ENCODE measurements at places on chromosomes 12 and 14. TPM values are rescaled to one million over a fixed set of nuclear protein-coding genes. Genes with fewer than 3 reads are reported as not detected.

DNA sequence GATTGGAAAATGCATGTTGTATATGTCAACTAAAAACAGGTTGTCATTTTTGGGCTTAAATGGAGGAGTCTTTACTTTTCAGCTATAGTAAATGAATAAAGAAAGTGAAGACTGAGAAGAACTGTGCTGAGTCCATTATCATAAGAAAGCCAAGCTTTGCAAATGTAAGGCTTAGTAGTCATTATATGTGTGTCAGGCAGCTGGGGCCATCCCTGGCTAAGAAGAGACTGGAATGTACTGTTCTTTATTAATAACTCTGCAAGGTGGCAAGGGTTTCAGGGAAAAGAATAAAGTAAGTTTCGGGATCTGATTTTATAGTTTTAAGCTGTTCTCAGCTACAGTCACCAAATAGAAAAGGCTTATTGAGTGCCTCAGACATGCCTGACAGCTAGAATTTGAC is 48.7 kb downstream of the SRGAP1 start:
- no peak for DNase-seq

The CCDC197 gene
- not detected for polyA plus RNA-seq

DNA sequence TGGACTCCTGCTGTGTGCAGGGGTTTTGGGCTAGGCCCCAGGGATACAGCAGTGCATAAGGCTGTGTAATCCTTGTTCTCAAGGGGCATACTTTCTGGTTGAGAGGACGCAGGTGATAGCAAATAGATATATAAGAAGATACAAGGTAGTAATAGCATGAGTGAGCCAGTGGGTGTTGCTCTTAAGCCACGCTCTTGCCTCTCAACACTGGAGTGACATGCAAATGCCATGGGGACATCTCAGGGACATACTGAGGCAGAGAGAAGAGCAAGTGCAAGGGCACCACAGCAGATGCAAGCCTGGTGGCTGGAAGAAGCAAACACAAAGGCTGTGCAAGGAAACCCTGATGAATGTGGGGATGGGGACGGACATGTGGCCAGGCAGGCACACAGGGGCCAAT is 223.3 kb downstream of the CHST11 start:
- DNase-seq = no peak

The ARF3 gene
- 91.5 TPM for polyA plus RNA-seq

GRCh38 chr12:107549651-107550480 is 135.7 kb upstream of the PWP1 start:
- DNase-seq = no peak

DNA sequence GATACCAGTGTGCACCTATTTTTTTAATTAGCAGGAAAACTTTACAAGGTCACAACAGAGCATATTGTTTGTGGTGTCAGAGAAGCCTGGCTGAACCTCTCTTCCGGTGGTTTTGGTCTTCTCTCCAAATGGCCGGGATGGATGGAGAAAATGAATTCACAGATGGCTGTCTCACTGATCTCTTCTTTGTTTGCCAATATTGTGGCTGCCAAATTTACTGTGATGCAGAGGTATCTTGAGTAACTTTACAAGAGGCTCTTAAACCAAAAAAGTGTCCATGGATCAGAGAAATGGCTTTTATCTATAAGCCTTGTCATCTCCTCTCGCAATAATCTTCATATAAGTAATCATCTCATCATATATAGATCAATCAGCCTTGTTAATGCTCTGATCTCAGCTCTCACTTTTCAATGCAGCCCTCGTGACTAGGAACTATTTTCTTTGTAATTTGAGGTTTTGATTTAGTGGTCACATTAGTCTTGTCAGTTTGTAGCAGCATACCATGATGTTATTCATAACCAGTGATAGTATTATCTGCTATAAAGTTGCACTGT is 308.1 kb downstream of the EGLN3 start:
- DNase-seq = no peak

DNA sequence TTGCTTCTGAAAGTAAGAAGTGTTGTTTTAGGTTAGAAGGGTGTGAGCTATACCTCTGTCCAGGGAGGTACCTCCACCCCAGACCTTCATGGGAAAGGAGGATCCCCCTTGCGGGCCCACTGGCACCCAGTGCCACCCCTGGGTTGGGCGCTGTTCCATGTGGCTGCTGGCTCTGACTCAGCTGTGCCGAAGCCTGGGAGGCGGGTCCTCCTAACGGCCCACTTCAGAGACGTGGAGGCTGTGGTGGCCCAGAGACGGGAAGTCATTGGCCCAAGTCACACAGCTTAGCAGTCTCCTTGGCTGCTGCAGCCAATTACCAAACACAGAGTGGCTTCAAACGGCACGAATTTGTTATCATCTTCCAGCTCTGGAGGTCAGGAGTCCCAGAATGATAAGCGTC is 10.2 kb downstream of the RFLNA start:
- no peak for DNase-seq

GRCh38 chr12:59408431-59408830 is 187.4 kb upstream of the SLC16A7 start:
- no peak for DNase-seq

DNA sequence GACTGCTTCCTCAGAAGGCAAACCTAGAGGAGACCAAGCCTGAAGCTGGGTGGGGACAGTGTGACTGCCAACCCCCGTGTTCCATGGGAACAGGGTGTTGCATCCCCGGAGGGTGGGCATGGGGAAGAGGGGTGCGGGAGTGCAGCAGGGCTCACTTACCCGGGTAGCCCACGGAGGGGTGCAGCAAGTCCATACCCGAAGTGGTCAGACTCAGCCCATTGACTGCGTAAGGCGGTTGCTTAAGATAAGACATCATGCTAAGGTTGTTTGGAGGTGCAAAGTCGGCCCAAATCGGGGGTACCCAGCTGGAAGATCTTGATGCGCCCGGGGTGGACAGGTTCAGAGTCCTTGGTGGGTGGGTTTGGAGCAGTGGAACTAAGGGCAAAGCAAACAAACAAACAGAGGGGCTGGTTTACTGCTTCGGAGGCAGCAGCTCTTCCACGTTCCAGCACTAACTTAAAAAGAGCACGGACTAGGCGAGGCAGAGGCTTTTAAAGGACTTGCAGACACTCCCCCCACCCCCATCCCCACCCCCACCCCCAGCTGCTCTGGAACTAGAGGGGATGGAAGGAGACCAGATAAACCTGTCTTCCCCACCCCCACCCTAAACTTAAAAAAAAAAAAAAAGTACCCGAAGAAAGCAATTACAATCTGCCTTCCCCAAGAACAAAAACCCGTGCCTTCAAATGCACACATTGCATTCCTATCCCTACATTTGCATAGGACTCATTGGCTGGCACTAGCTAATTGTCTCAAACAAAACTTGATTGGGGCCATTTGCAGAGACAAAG is 4.9 kb downstream of the OTX2 start:
- no peak for DNase-seq

- DNase-seq = no peak
These were observed 1206.0 kb upstream of the FLRT2 start for GRCh38 chr14:84323978-84324377.

- DNase-seq = no peak
These were observed 98.9 kb downstream of the BCL11B start for GRCh38 chr14:99173086-99173485.

DNA sequence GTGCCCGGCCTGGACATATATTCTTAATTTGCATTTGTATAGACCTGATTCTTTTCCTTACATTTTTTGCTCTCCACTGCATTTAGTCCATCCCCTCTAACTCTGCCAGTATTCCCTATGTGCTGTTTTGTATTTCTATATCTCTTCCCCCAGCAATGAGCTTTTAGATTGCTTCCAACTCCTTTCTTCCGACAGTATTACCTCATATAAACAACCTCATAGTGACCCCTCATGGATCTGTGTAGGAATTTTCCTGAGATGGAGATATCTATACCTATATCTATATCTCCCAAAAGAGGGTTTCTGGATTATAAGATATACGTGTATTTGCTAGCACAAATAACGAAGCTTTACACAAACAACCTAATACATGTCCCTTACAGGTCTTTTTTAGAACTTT is 161.9 kb downstream of the CRADD start:
- DNase-seq = no peak

- no peak for DNase-seq
These were observed 10.0 kb upstream of the HSPB8 start for GRCh38 chr12:119168721-119169120.

The MMP19 gene
- 10.5 TPM for polyA plus RNA-seq

- no peak for DNase-seq
These were observed at the start of gene HOXC4 for GRCh38 chr12:54053751-54054741. TSS of gene HOXC4 (plus strand) at chr12:54053835. CDS start at chr12:54053923, 88 bp downstream.

The C12orf60 gene
- polyA plus RNA-seq = 3.4 TPM

DNA sequence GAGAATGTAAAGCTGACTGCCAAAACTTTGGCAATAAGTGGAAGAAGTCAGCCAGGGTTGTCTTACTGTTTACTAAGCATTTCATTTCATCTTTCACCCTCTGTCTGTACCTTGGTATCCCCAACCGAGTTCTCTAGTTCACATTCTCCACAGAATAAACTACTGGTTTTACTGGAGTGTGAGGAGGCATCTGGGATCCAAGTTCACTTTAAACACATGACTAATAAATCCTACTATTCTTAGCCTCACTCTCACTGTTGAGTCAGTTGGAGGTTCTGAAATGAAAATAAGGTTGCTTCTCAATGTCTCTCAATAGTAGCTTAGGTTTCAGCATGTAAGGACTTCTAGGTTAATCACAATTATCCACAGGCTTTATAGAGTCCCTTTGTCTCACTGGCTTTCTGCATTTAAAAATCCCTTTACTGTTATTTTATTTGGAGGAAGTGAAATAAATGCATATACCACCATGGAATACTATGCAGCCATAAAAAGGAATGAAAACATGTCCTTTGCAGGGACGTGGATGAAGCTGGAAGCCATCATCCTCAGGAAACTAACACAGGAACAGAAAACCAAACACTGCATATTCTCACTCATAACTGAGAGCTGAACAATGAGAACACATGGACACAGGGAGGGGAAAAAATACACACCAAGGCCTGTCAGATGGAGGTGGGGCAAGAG is 95.8 kb downstream of the EPS8 start:
- DNase-seq = no peak

The DTX1 gene
- 3.8 TPM for polyA plus RNA-seq

The ADAM21 gene
- polyA plus RNA-seq = 0.89 TPM

DNA sequence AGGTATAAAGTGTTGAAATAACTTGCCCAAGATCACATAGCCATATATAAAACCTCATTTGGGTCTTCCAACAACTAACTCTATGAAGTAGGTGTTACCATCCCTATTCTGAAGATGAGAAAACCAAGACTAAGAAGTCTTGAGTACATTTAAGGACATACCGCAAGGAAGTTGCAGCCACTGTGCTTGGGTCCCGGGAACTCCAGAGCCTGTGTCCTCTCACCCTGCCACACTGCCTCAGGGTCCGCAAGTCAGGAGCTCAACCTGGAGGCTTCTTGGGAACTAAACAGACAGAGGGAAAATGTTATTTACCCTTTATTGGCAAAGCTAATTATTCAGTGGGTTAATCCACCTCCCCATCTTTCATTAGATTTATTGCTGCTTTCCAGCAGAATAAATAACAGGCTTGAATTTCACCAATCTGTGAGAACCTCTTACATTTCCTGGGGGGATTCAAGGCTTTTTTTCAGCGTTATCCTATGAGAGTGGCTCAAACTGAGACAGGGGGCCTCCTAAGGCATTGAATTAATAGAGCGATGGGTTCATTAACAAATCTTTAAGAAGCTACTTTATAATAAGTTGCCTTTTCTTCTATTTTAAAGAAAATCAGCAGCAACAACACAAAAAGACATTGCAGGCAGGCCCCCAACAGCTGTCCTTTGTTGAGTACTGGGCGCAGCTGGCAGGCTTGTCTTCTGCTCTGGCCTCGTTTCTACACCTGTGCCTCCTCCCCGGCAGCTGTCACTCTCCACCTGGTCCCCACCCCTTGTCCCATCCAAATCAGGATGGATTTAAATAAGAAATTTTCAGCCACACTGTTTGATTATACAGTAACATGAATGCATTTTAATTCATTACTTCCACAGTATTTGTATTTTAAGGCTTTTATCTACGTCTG is 25.3 kb downstream of the PHLDA1 start:
- DNase-seq = no peak

The KRT75 gene
- not detected for polyA plus RNA-seq

DNA sequence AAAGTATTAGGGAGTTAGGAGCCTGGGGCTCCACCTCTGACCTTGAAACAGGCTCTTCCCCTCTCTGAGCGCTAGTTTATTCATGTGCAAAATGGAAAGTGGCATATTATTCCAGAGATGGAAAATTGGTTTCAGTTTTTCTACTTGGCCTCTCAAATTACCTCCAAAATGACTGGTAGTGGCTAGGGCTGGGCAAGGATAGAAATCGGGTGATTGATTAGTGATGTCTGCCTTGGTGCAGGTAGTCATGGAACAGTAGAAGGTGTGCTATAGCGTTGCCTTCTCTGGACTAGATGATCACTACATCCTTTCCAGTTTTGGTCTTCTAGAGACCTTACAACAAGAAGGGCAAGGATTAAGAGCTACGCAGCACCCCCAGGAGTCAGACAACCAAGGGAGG is 8.6 kb upstream of the MSI1 start:
- no peak for DNase-seq

The TSHR gene
- 0.30 TPM for polyA plus RNA-seq

The TBX5 gene
- polyA plus RNA-seq = 57.1 TPM

DNA sequence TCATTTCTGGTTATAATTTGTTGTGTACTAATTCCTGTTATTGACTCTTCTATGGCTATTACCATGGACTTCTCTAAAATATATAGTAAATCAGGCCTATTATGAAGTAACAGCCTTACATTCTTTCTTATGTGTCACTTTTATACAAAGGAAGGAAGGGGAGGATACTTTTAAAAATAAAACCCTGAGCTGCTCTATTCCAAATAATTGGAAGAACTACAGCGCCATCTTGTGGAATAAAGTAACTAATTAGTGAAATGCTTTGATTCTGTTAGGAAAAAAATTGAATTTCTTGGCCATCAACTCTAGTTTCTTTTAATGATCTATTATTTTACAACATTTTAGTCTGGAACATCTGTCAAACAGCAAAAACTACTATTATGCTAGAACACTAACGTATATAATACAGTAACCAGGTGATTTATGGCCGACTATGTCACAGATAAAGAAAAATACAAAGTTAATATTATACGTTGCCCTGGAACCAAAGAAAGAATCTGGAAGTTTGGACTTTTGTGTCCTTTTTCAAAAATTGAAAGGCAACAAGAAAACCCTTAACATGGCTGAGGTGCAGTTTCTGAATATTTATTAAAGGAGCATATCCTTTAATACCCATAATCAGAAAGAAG is 55.0 kb upstream of the NELL2 start:
- peak; percentile 36 for DNase-seq

DNA sequence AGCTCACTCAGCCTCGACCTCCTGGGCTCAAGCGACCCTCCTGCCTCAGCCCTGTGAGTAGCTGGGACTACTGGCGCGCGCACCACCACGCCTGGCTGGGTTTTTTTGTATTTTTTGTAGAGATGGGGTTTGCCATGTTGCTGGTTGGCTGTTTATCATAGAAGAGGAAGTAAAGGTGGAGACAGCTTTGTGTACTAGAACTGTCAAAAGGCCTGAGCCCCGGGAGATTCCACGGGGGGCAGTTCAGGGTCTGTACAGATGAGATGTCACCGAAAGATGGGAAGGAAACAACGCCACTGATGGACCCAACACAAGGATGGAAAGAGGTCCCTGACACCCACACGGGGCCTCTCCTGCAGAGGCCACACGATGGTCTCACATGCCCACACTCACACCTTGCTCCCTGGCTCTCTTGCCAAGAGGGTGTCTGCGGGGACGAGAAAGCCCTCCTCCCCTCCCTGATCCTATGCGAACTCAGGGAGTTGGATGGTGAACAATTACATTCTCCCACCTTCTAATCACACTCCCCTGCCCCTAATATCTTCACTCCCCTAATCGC is 66.6 kb downstream of the KDM2B start:
- no peak for DNase-seq

The OTOGL gene
- 0.44 TPM for polyA plus RNA-seq

The KLRF1 gene
- 0.85 TPM for polyA plus RNA-seq

All from right lung (tissue), 10 donors.